NCI-H187 (cell line): ENCODE measurements at places on chromosomes 6 and 20.

DNA sequence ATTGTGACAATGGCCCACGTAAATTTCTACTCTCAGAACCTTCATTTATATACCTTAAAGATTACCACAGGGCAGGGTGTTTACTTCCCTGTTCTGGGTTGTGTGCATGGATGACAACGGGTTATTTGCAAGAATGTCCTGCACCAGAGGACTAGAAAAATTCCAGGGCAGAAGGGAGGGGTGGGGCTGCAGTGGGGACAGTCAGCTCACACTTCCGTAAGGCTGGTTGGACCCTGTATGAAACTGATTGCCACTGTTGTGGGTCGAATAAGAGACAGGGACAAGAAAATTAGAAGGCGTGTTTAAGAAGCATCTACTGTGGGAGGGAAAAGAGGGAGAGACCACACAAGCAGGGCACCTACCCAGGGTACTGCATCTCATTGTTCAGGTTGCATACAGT, 96.5 kb downstream of the SNAP25 start:
- no peak for DNase-seq

DNA sequence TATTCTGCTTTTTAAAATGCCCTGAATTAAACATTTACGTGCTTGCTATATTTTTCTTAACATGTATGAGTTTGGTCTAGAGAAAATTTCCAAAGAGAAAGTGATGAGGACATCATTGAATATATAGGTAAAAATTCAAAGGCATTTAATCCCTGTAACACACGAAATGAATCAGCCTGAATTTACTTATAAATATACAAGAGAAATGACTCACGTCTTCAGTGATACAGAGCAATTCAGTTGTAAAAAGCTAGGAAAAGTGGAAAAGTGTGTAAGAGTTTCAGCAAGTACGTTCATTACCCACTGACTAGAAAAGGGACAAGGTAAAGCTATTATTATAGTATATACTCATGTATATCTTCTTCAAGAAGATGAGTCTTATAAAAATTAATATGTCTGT, 124.8 kb downstream of the HIVEP1 start:
- no peak for DNase-seq

- DNase-seq, result no peak
Observed at GRCh38 chr20:13493143-13493542, 145.6 kb downstream of the TASP1 start.

- DNase-seq, result no peak
Observed at GRCh38 chr6:30893666-30894065, 9.3 kb downstream of the DDR1 start.

DNA sequence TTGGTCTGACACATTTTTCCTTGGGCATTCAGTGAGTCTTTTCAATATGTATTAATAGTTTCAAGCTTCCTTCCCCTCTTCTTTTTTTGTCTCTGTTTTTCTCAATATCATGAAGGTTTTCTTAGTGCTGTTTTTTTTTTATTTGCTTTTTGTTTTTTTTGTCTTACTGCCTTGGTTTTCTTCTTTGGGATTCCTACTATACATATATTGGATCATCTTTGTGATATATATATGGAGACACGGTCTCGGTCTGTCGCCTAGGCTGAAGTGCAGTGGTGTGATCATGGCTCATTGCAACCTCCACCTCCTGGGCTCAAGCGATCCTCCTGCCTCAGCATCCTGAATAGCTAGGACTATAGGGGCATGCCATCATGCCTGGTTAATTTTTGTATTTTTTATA, 43.8 kb downstream of the NCOA3 start:
- no peak for DNase-seq

GRCh38 chr20:1376007-1376406, 16.8 kb downstream of the FKBP1A start:
- DNase-seq, result no peak

DNA sequence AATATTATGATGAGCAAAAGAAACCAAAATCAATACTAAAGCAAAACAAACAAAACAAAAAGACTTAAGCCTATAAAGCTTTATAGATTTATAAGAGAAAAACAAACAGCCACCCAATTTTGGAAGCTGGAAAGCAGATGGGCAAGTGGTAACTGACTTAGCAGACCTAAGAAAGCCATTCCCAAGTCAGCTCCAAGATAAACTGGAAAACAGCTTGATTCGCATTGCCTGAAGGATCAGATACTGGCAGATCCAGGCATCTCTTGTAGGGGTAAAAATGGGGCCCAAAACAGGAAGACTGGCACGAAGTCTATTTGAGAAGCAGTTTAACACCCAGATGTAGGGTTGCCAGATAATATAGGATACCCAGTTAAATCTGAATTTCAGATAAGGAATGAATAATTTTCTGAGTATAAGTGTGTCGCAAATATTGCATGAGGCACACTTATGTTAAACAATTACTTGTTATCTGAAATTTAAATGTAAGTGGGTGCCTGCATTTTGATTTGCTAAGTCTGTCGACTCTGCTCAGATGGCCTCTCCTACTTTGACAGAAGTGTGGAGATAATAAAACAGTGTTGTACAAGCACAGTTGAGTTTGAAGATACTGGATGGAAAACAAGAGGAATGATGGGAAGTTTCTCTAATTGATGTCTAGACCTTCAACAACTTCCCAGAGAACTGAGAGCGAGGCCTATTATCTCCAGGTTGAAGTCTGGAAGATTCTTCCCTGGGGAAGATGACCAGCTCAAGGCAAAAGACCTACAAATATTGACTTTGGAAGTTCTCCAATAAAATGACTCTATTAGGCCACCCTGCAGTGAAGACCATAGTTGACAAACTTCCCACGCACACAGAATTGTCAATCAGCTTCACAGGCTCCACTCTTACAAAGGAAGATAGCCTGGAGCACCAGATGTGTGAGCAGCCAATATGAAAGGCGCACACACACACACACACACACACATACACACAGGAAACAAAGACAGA, 113.4 kb downstream of the FAM50B start:
- no peak for DNase-seq
